ENCODE measurements at places on chromosomes 5 and 9. TPM values are rescaled to one million over a fixed set of nuclear protein-coding genes. Genes with fewer than 3 reads are reported as not detected.

ZNF366 gene
- 23.3 TPM for total RNA-seq

PCDHGC4 gene
- total RNA-seq: 3.5 TPM

REEP2 gene
- 72.8 TPM for total RNA-seq

C9orf153 gene
- 0.36 TPM for total RNA-seq

FOXI1 gene
- 2.2 TPM for total RNA-seq

C9 gene
- total RNA-seq: not detected

PCDHA11 gene
- total RNA-seq: 7.8 TPM

STPG3 gene
- not detected for total RNA-seq

CDX1 gene
- 0.59 TPM for total RNA-seq

PCDHGB2 gene
- total RNA-seq: 11.1 TPM

CCDC171 gene
- total RNA-seq: 6.5 TPM

GADD45G gene
- 6.2 TPM for total RNA-seq

PROB1 gene
- total RNA-seq: 7.3 TPM

F2R gene
- total RNA-seq: 342 TPM

DPH7 gene
- 32.2 TPM for total RNA-seq

DNA sequence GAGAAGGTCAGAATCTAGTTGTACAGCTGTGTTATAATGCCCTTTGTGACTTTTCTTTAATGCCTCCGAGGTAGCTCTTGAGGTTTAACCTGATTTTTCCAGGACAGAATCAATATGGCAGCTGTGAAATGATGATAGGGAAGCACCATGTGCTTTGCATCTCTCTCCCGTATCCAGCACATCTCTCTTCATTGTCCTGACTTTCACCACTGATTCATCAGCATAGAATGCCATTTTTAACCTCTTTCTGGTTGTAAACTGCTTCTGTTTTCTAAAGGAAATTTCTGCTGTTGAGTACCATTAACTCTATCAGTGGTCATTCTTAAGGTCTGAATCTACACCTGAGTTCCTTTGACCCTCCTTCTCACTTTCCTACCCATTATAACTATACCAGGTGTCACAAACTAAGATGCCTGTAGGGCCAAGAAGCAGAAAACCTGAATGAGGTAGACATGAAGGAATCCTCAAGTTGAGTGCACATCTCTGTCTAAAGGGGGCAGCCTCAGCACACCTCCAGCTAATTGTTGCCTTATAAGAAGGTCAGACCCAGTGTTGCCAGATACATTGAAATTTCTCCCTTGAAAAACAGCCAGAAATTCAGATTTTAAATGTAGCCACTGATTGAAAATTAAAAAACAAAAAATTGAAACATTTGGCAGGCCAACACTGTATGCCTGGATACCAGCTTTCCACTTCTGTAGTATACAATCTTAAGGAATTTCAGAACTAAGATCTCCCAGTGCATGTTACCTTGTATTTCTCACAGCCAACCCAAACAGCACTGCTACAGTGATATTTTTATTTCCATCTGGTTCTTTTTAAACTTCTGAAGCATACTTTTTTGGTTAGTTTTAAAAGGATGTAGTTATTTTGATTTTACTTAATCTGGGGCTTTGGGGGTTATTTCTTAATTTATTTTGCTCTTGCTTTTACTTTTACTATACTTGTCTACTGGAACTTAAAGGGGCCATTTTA lies 35.8 kb upstream of the TLX3 start:
- DNase-seq: peak; percentile 14

GRCh38 chr9:92635760-92636159 lies 34.2 kb downstream of the IPPK start:
- DNase-seq: no peak

DNA sequence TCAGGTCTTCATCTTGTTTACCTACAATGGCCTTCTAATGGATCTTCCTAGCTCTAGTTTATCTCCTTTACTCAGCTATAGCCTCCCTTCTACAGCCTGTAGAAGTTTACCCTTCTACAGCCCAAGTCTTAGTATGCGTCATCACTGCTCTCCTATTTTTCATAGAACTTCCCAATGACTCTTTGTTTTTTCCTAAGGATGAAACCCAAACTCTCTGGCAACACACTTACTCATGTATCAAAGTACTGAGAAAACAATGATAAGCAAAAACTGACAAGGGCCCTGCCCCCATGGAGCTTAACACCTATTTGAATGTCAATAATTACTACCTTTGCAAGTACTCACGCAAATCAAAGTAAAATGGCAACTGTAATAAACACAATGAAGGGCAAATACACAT lies 33.7 kb downstream of the LEAP2 start:
- no peak for DNase-seq

GRCh38 chr5:129716651-129717050 lies 31.2 kb upstream of the MINAR2 start:
- no peak for DNase-seq

DNA sequence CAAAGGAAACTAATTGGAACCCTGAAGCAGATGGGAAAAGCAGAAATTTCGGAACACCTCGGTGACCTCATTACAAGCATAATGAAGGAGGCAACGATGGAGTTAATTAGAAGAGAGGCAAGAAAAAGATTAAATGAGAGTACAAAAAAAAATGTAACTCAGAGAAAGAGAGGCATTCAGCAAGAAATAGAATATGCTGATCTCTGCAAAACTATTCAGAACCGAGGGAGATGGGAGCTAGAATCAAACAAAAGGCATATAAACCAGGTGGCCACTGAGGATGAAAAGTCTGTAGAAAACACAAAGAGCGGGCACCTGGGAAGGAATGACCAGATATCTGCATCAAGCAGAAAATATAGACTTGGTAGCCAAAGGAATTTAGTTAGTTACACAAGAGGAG lies 118.9 kb downstream of the CETN3 start:
- DNase-seq: no peak

GRCh38 chr9:16869882-16870595 lies 431 bp downstream of the BNC2 start:
- DNase-seq: no peak

DNA sequence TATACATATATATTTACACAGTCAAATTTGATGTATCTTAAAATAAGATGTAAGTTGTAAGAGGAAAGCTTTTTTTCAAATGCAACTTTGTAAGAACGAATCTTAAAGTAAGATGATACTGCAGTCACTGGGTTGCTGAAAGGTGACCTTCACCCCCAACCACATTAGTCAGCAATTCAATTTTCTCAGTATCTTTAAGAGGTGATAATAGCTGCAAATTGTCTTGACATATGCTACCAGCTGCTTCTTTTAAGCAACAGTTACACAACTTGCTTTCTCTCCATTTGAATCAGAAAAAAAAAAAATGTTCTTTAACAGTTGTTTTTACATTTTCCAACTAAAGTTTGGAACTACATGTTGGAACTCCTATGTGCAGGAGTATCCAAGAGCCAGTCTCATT lies 246.6 kb upstream of the CCNG1 start:
- no peak for DNase-seq

DNA sequence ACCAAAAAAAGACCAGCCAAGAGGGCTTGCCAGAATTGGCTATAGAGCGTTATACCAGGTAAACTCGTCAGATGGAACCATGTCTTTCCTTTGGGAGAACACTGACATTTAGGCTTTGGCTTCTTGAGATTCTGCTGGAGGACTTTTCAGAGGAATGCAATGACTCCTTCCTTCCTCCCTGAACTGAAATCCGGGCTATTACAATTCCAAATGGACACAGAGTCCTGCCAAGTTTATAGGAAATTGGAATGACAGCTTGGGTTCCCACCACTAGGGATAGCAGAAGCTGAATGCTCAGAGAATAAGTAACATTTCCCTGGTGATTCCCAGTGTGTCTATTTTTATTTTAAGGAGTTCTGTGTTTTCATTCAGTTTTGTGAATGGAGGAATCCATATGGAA lies 143.0 kb downstream of the FGF1 start:
- DNase-seq: no peak

GRCh38 chr5:103624675-103625074 lies 62.1 kb upstream of the NUDT12 start:
- no peak for DNase-seq

- DNase-seq: no peak
These were observed 240.5 kb upstream of the IRX1 start for GRCh38 chr5:3355126-3355525.

GRCh38 chr9:135945969-135946368 lies 15.2 kb downstream of the UBAC1 start:
- DNase-seq: no peak

DNA sequence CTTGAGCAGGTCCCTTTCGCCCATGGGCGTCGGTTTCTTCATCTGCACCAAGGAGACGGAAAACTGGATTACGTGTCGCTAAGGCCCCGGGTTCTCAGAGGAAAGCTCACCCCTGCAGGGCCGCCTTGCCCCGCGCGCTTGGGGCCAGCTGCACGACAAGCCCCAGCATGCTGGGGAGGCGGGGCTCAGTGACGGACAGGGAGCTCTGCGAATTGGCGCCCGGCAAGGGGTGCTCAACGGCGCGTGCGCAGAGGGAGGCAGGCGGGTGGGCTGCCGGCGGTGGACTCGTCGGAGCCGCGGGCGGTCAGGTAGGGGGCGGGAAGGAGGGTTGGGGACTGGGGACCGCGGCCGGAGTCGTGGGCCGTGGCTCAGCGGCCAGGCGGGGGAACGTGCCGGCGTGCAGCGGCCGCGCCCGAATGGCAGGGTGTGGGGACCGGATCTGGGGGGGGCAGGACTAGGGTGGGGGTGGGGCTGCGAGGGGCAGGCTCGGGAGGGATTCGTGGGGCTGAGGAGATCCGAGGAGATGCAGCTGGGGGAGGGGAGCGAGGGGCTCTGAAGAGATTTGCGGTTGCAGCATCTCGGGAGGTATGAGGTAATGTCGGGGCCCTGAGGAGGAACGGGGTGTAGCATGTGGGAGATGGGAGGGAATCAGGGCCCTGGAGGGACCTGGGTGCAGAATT lies at the start of gene TRIM32:
TSS of gene TRIM32 (plus strand) at position 232 of the 680 bp plus-strand sequence. CDS start 10,438 bp downstream, outside the sequence.
- peak; percentile 96 for DNase-seq

- DNase-seq: no peak
These were observed 135.8 kb downstream of the ROR2 start for GRCh38 chr9:91814201-91814600.

- DNase-seq: no peak
These were observed 264.5 kb upstream of the PRR16 start for GRCh38 chr5:120199559-120199958.

DNA sequence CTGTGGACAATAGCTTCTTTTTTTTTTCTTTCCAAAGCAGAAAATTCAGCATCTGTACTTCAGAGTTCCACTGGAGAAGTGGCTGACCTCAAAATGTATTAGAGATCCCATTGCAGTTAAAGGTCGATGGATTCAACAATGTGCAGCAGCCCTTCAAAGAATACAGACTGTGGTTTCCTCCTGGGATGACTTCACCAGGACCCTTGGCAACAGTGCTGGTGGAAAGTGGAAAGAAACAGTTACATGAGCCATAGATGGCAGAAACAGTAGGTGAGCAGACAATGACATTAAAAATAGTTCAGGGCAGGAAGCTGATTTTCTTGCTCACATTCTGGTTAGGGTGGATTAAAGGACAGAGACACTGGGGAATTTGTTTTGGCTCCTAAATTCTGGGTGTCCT lies 62.4 kb downstream of the SLC28A3 start:
- DNase-seq: no peak

- DNase-seq: no peak
These were observed 92.7 kb downstream of the MELK start for GRCh38 chr9:36665387-36665786.
